ENCODE measurements at places on chromosomes 6 and 20.

DNA sequence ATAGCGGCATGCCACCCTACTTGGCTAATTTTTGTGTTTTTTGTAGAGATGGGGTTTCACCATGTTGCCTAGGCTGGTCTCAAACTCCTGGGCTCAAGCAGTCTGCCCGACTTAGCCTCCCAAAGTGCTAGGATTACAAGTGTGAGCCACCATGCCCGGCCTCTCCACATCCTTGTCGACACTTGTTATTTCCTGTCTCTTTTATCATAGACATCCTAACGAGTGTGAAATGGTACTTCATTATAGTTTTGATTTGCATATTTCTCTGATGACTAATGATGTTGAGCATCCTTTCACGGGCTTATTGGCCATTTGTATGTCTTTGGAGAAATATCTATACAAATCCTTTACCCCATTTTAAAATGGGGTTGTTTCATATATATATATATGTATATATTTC is 39.0 kb upstream of the ASXL1 start:
- DNase-seq, result no peak

GRCh38 chr6:125156496-125156895 is 2.9 kb downstream of the TPD52L1 start:
- DNase-seq, result no peak

GRCh38 chr20:59725476-59726280 is 121.3 kb downstream of the PHACTR3 start:
- DNase-seq, result peak; percentile 39

GRCh38 chr6:153537422-153537821 is 406.3 kb upstream of the RGS17 start:
- DNase-seq, result peak; percentile 17

GRCh38 chr6:36688739-36689075 is 8.9 kb upstream of the RAB44 start:
- DNase-seq, result no peak

- DNase-seq, result peak; percentile 73
Measured at GRCh38 chr20:48295966-48296421, 510.7 kb upstream of the SULF2 start.

DNA sequence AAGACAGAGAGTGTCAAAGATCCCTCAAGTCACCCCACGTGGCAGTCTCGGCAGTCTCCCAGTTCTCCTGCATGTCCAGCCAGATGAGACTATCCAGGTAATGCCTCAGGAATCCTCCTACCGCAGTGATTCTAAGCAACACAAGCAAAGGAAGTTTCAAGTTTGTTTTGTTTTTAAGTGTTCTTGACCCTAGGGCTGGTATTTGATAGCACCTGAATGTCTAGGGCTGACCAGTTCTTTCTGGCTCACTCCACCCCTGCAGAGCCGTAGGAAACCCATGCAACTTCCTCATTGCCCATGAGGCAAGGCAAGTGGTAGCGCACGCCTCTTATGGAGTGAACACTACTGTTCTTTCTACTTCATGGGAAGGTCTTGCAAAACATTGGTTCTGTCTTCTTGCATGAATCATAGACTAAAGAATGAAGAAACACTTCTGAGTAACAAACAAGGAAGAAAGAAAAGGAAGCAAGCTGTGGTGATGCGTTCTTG is 24.8 kb upstream of the FOXQ1 start:
- DNase-seq, result peak; percentile 79

DNA sequence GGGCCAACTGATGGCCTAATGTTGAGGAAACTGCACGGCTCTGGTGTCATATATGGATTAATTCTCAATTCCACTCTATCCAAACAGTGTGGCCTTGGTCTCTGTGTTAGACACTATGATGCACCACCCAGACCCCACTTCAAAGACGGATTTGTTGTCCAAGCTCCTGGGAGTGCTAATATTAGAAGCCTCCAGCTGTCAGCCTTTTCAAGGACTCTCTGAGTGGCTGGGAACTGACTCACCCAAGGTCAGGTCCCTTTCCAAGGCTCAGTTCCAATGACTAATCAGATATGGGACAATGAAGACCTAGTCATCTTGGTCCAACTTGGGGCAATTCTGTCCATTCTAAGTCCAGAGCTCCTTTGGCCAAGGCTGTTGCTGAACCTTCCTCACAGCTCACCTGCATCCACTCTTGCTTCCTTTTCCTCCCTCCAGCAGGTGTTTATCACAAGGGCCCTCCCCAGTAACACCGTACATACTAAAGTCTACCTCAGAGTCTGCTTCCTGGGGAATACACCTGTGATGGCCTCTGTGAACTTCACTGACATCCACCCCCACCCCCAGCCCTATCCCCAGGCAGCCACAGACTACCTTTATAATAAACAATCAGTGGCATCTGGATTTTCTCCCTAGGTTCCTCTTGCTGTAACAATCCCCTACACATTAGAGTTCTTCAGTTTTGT is 7.2 kb upstream of the IL20RA start:
- DNase-seq, result no peak

DNA sequence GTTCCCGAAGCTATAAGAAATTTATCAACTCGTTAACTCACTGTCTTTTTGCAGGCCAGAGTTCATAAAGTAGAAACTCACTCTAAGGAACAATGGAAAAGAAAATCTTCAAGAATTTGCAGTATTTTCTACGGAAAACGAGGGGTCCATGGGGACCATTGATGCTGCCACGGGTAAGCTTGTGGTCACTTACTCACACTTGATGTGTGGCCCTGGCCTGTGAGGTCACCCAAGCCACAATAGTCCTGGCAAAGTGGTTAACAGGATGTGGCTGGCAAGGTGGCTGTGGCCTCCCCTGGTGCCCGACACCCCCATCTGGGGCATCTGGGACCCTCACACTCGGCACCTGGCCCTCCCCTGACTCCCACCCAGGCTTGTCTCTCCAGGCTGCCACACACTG is 123.4 kb downstream of the C6orf118 start:
- DNase-seq, result peak; percentile 18

GRCh38 chr20:31685853-31686643 is 36.6 kb downstream of the BCL2L1 start:
- DNase-seq, result no peak

GRCh38 chr20:59783641-59784010 is 149.8 kb downstream of the SYCP2 start:
- no peak for DNase-seq
